ENCODE measurements at places on chromosomes 16 and 17.

DNA sequence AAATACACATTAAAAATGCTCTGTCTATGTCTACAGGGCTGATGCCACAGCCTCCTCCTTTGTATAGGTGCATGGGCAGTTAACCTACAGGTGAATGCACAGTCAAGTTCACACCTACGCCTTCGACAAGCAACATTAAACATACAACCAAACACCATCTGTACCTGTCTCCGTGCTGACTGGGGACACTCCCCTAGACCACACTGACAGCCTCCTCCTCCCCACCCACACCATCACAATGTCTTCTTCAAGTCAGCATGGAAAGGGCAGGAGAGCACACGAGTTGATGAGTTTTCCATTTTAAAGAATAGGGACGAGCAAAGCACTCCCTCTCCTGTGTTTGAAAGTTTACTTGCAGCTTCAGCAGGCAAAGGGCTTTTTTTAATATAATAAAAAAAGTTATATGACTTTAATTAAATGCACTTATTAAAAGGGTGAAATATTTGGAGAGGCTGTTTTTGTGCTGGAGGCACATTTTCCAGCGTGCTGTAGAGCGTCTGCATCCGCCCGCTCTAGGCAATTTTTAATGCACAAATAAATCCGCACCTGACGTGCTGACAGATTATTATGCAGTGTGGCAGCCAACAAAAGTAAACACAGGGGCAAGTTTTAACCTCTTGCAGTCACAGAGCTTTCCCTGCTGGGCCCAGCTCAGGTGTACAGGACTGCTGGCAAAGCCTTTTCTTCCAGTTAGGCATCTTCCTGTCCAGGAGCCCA, 367.9 kb downstream of the SOX9 start:
- DNase-seq: no peak

DNA sequence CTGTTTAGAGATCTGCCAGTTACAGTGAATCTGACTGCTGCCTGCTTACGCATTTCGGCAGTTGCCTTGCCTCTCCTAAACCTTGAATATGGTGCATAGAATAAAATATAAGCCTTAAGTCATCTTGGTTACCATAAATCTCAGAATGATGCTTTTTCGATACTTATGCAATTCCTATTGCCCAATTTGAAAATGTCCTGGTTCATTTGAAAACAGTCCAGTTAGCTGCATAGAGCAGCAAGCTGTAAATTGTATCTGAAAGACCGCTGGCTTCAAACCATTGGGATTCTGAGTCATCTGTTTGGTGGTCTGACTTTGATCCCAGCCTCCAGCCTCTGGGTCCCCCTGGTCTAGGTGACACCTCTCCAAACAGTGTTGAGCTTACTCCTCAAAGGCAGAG, 2.7 kb upstream of the PRKCA start:
- DNase-seq: no peak

DNA sequence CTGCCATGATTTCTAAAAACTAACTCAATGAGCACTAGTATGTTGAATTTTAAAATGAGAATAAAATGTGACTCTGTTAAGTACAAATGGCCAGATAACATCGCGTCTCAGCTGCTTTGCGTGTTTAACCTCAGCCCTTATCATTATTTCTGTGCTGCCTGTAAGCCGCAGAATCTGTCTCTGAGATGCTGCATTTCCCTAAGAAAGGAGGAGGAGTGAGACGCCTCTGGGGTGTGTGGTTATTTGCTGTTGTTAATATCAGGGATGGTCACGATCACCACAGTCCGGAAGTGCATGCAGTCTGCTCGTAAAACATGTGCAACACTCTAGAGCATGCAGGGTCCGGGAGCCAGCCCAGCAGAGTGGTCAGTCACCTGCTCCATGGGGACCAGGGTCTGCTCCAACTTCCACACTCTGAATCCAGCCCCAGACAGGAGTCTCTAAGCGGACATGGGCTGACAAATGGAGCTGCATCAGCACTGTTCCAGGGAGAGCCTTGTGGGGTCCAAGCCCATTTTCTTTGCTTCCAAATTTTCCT, 342.5 kb downstream of the MAF start:
- DNase-seq: no peak

DNA sequence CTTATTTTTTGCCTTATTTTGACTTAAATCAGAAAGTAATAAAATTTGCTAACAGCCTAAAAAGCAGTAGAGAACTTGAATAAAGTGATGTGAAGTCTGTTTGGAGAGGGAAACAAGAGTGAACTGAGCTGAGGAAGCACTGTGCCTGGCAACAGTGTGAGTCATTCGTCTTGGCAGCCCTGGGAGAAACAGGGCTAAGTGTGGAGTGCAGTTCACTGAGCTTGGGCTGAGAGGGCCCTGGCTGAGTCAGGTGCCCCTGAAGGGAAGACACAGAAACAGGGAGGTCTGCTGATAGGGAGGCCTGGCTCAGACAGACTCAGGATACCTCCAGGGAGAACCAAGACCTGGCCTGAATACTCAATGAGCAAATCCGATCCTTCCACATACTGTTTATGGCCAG, 132.1 kb downstream of the HS3ST4 start:
- no peak for DNase-seq

DNA sequence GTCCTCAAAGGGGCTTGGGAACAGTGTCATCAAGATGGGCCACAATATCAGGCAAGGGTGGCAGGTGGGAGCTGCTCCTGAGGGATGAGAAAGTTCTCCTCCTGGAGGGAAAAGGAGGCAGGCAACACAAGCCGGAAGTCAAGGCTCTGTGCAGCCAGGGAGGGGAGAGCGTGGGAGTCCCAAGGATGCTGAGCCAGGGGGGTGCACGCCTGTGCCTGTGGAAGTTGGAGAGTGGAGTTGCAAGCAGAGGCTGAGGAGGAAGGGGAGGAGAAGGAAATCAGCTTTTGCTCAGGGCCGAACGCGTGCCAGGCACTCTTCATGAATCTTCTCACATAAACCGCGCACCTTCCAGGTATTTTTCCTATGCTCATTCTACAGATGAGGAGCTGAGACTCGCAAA, 7.4 kb upstream of the SLC13A2 start:
- DNase-seq: no peak

DNA sequence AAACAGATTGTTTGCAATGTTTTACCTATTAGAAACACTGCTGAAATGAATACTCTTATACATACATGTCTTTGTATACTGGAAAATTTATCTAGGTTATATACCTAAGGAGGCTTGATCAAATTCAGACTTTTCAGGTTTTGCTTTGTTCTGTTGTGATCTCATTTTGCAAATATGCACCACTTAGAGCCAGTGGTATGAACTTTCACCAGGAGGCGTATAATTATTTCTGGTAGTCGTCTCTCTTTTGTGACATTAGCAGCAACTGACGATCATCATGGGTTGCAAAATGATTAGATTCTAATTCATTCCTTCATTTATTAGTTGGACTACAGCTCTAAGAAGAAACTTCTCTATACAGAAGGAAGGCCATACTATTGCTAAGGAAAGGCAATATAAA, 26.9 kb downstream of the AP1G1 start:
- no peak for DNase-seq

Measured in activated CD4-positive, alpha-beta T cell treated with anti-CD3 and anti-CD28 coated beads, Interleukin-2, amount 50 U/mL, for 16 hours (primary cell).